Pulmonary artery endothelial cell (primary cell): ENCODE measurements at places on chromosomes 2 and 18. TPM values are rescaled to one million over a fixed set of nuclear protein-coding genes. Genes with fewer than 3 reads are reported as not detected.

TXNDC2 gene
- total RNA-seq, result under 0.01 TPM in 1 of 2 replicates, not detected in the other

DSC1 gene
- total RNA-seq, result not detected in 2 replicates

ACADL gene
- total RNA-seq, result not detected in 2 replicates

GKN2 gene
- not detected in 2 replicates for total RNA-seq

NOL4 gene
- not detected in 2 replicates for total RNA-seq

CNDP1 gene
- total RNA-seq, result not detected in 2 replicates

LIPG gene
- 21.3 and 57.5 TPM in 2 replicates for total RNA-seq

IL36A gene
- not detected in 2 replicates for total RNA-seq

CD207 gene
- total RNA-seq, result not detected in 2 replicates
